ENCODE measurements at places on chromosomes 7 and 10.

GRCh38 chr7:151468217-151469018 lies 28.5 kb upstream of the CRYGN start:
- DNase-seq, result no peak

- no peak for DNase-seq
Observed at GRCh38 chr10:31129271-31129670, 97.6 kb upstream of the ZNF438 start.

GRCh38 chr7:13508586-13508985 lies 480.9 kb downstream of the ETV1 start:
- no peak for DNase-seq

DNA sequence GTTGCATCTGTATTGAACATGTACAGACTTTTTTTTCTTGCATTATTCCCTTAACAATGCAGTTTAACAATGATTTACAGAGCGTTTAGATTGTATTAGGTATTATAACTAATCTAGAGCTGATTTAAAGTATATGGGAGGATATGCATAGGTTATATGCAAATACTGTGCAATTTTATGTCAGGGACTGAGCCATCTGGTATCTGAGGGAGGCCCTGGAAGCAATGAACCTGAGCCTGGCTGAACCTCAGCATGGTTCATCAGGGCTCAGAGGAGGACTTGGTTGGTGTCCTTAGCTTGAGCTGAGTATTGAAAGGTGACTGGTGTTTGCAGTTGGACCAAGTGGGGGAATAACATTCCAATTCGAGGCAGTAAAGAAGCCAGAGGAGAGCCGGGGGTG lies 4.8 kb downstream of the ADCK2 start:
- no peak for DNase-seq

DNA sequence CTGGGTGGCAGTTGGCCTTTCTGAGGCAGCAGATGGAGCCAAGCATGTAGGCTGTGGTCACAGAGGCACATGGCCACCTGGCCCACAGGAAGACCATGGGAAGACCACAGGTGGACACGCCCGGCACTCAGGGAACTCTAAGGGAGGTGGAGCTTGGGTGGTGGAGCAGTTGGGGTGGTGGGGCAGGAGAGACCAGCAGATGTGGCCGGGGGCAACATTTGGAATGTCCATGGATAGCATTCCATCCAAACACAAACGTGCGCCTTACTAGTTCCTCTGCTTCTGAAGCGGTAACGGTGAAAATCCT lies 290.9 kb downstream of the PTPRN2 start:
- DNase-seq, result no peak

DNA sequence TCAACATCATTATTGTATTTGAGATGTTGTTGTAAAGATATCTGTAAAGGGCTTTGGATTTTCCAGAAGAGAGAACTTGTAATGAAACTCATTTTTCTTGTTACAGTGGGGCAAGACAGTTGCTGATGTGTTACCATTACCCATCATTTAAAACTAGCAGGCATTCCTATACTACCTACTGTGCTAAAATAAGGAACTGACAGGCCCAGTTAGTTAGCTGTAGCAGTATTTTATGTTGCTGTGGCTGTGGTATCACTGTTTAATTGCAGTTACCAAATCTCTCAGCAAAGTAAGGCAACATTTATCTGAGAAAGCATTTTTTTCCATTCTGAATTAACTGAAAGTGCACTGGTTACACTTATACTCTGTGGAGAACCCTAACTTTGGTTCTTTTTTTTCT lies 9.9 kb downstream of the ST7 start:
- DNase-seq, result no peak

DNA sequence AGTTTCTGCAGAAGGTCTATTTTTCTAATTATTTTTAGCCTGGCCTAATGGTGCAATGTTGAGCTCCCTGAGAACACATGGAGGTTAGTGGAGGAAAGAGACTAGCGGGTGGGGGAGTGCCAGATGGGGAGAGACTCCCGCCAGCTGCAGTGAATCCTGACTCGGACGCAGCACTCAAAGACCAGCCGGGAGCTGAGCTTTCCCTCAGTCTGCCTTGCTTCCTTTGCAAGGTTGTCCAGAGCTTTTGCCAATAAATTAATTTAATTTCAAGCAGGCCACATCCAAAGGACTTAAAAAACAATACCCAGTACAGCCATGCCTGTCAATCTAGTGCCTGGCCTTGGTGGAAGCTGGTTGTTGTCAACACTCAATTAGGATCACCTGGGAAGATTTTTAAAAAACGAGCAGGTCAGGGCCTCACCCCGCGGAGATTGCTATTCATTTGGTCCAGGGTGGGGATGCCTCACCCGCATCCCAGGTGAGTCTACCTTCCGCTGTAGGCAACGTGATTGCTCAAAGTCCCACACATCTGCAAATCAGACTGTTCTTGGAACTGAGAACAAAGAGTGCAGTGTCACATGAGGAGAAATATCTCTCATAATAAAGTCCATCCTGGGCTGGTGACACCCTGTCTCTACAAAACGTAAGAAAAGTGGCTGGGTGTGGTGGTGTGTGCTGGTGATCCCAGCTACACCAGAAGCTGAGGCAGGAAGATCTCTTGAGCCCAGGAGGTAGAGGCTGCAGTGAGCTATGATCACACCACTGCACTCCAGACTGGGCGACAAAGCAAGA lies 4.0 kb downstream of the CLRN3 start:
- no peak for DNase-seq

GRCh38 chr10:62842983-62843382 lies 26.8 kb upstream of the EGR2 start:
- no peak for DNase-seq
